ENCODE measurements at places on chromosomes 13 and 19. TPM values are rescaled to one million over a fixed set of nuclear protein-coding genes. Genes with fewer than 3 reads are reported as not detected.

GRCh38 chr13:39451860-39452301 is 151.1 kb downstream of the LHFPL6 start:
- DNase-seq = peak; percentile 70

GRCh38 chr13:104740641-104741222 is 1674.5 kb upstream of the SLC10A2 start:
- no peak for DNase-seq

DNA sequence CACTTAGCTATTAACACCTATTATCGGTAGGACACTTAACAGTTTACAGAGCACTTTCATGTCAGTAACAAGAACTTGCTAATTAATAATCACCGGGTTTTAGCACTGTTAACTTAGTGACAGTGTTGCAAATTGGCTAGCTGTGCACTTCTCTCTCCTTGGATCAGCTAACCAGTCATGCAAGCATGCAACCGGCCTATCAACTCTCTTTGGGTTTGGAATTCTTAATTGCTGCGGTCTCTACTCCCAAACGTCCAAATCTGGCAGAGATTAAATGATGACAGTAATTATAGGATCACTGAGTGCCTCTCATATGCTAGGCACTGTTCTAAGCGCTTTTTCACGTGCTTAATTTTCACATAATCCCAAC is 1.2 kb downstream of the EPS15L1 start:
- DNase-seq = no peak

GRCh38 chr13:40220299-40220935 is 446.0 kb downstream of the FOXO1 start:
- no peak for DNase-seq

DNA sequence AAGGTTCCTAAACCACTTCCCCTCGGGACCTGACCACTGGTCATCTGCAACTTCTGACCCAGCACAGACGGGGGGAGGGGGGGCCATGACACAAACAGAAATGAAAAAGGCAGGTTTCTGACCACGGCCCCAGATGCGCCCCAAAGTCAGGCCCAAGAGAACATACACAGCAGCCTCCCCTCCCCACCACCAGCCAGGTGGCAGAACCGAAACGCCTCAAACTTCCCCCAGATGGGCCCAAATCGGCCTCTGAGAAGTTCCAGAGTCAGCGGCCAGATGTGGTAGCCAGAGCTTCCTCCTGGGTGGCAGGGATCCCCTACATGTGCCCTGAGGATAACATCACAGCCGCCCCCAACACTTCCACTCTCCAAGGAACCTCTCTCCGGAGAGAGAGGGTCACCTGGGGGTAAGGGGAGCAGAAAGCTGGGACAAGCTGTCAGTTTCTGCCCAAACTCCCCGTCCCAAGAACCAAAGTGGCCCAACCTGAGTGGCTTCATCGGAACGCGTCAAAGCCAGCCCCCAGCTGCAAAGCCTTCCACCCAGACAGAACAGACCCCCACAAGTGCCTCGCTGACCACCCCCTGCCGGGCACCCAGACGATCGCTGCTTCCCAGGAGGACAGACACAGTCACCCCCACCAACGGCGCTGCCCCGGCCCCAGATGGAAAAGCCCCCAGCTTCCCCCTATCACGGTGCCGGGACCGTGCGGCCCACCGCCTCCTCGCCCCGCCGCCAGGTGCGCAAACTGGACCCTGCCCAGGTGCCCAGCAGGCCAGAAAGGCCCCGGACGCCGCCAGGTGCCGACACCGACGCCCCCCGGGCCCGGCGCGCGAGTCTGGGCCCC is 800 bp downstream of the ELL start:
- DNase-seq = no peak

DNA sequence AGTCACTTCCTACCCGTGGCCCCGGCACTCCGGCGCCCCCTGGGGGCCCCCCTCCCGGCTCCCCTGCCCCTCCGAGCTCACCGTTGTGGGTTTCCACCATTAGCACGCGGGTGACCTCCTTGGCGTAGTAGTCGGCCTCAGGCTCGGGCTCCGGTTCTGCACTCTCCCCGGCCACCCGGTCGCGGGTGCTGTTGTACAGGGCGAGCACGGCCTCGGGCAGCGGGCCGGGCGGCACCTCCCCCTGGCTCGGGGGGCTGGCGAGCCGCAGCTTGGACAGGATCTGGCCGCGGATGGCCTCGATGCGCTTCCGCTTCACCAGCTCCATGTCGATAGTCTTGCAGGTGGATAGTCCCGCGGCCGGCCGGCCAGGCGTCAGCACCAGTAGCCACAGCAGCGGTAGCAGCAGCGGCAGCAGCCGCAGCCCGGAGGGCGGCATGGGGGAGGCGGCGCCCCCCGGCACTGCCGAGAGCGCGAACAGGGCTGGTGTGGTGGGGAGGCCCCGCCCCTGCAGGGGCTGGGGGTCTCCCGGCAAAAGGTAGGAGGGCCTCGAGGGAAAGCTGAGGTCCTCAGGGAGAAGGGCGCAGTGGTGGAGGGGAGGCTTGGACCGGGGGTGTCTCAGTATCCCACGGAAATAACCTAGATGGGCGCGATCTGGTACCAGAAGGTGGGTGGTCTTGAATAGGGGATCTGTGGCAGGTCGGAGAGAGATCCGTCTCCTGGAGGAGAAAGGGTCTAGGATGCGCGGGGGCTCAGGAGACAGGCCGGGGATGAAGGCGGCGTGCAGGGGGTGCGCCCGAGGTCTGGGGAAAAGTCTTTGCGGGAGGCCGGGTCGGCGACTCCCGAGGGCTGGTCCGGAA is 885 bp downstream of the TGFB1 start:
- peak; percentile 85 for DNase-seq

Gene EDDM13
- total RNA-seq = not detected
